ENCODE measurements at places on chromosomes 6 and 20. TPM values are rescaled to one million over a fixed set of nuclear protein-coding genes. Genes with fewer than 3 reads are reported as not detected.

- DNase-seq, result no peak
Observed at GRCh38 chr6:124792386-124792785, 169.9 kb upstream of the RNF217 start.

DNA sequence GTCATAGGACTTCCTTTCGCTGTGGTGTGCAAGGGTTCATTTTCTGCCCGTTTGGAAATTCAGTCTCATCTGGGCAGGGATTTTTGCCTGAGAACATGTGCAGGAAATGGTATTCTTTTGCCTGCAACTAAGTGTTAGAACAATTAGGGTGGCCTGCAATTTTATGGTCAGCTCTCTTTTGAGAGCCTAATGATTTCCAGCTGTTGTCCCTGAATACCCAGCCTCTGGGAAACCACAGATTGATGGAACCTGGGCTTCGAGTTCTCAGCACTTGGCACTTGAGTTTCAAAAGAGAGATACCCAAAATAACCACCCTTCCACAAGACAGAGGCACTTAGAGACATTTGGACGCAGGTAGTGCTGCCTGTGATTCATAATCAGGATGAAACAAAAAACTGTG, 217.2 kb upstream of the FOXA2 start:
- no peak for DNase-seq

The VARS1 gene
- 59.8 TPM for polyA plus RNA-seq

DNA sequence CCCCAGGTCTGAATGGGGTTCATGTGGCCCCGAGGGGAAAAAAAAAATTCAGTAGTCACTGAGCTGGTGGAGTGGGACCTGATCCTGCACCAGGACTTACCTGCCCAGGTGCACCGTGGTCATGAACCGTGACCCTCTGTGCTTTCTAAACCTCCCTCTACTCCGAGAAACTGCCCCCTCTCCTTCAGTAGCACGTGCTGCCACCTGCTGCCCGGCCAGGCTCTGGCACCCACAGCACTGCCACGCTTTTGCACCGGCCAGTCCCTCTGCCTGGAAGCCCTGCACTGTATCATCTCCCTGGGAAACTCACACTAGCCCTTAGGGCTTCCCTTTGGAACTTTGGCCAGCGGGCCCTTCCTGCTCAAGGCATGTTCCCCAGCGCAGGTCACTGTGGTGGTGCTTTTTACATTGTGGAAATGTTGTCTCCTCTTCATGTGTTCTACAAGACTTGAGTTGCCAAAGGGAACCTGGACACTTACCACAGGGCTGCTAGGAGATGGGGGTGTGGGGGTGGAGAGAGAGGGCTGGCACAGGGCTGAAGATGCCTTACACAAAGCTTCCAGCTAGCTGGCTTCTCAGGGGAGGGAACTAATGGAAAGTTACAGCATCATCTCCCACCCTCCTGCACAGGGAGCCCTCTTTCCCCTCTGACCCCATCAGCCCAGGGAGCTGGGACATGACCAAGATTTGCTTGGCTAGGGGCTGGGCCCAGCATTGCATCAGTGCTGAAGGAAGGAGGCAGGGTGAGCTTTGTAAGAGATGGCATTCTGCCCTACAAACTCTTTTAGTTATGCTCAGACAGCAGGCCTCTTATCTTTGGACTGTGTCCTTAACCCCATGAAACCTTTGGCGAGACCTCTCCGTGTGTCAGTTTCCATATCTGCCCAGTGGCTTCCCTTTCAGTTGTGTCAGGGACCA, 2.5 kb upstream of the PTPRT start:
- no peak for DNase-seq

DNA sequence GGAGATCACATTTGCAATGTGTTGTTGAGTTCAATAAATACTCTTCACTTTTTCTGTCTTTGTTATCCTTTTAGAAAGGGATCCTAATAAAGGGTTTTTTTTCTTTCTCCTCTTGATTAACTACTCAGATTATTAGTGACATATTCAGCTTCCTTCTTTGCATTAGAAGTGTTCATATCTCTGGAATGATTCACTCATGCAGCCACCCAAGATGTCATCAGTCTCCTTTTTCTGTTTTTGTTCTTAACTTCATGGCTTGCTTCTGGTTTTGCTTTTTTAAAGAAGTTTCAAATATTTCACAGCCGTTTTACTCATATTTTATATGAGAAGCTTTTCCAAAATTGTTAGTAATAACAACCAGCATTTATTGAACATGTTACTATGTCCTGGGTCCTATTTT, 187.6 kb downstream of the TMEM242 start:
- DNase-seq, result no peak

The KCNG1 gene
- 4.7 TPM for polyA plus RNA-seq

The C6orf15 gene
- polyA plus RNA-seq, result not detected

GRCh38 chr20:53284696-53285095, 308.9 kb downstream of the ZNF217 start:
- DNase-seq, result no peak

The BTN3A1 gene
- 26.7 TPM for polyA plus RNA-seq

- no peak for DNase-seq
Observed at GRCh38 chr20:57428324-57429158, 37.3 kb downstream of the RBM38 start.

GRCh38 chr6:1724616-1725015, 114.9 kb downstream of the FOXC1 start:
- DNase-seq, result no peak

GRCh38 chr6:47242483-47243386, 67.0 kb downstream of the TNFRSF21 start:
- peak; percentile 43 for DNase-seq

The SLC22A7 gene
- polyA plus RNA-seq, result 0.24 TPM

GRCh38 chr6:38349795-38350194, 289.9 kb downstream of the BTBD9 start:
- no peak for DNase-seq

DNA sequence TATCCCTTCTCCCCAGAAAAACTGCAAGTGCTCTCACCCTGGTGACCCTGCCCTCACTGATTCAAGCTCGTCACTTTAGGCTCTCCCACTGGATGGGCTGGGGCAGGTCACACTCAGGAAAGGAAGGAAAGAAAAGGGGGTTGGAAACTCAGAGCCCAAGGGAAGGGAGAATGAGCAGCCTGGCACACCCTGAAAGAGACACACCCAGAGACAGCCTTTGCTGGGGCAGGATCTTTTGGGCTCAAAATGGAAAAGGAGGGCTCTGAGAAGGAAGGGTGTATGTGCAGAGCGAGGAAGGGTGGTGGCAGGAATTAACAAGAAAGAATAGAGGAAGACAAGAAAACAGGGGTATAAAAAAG, 2.5 kb downstream of the PPP1R18 start:
- no peak for DNase-seq

GRCh38 chr6:40383348-40384115, 203.6 kb downstream of the LRFN2 start:
- DNase-seq, result no peak

DNA sequence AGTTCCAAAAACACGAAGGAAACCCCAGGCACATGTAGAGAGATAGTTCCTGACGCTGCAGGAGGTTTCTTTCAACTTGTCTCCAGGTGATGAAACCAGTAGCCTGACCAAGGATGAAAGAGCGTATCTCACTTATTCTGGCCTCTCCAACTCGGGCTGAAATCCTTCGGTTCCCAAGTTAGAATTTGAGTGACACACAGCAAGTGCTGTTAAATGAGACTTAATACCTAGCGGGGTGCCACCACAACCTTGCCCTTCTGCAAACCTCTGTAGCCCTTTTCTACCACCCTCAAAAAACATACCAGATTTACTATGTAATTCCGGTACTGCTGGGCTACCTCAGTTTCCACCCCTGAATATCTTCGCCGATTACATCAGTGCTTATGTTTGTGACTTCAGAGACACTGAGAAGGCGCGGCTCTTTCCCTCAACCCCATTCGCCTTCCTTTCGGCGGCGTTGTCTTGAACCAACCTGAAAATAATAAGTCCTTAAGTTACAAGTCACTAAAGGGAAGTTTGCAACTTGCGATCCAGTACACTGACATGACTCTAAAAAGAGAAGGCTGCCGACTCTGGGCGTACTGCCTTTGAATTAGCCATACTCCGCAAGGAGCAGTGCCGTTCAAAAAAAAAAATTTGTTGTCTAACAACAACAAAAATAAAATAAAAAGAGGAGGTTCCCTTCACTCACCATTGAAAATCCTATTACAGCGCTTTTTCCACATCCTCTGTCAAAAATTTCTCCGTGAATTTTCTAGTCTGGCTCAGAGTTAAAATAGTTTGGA, 194.9 kb upstream of the ZNF184 start:
- DNase-seq, result no peak

- DNase-seq, result no peak
Observed at GRCh38 chr6:112717401-112717800, 370.3 kb downstream of the RFPL4B start.

DNA sequence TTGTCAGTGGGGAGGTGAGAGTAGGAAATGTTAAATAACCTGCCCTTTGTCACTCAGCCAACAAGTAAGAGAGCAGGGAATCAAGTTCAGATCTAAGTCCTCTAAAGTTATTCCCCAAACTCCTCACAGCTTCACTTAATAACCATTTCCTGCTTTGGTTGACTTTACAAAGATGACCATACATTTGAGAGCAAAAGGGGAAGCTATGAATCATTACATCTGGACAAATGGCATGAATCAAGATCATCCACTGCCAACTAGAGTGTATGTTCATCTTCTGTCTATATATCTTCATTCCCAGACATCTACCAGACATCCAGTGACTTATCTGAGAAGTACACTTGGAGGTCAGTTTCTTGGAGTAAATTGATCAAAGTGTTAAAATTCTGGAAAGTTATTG, 15.1 kb upstream of the HIVEP2 start:
- no peak for DNase-seq

GRCh38 chr6:25248123-25248522, 31.1 kb upstream of the CARMIL1 start:
- DNase-seq, result no peak

- DNase-seq, result no peak
Observed at GRCh38 chr6:121584586-121585369, 149.3 kb downstream of the GJA1 start.

- no peak for DNase-seq
Observed at GRCh38 chr6:134902936-134903335, 47.0 kb downstream of the ALDH8A1 start.

DNA sequence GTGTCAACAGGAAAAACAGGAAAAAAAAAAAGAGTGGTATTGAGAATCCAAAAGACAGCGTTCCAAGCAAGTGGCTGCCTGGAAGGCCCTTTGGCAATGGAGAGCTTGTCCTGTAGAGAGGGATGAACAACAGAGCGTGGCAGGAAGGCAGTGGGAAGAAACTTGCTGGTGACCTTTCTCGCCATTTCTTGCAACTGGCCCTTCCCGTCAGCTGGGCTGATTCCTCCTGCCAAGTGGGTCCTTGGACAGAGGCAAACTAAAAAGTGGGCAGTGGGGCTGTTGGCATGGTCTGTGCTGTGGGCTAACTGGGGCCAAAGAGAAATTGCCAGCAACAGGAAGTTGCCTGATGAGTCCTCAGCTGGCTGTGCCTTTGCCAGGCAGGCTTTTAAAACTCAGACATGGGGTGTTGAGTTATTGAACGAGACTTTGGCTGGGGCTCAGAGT, 43.9 kb upstream of the CLDN20 start:
- DNase-seq, result no peak

- DNase-seq, result no peak
Observed at GRCh38 chr6:125866433-125866832, 75.7 kb downstream of the NCOA7 start.

- DNase-seq, result no peak
Observed at GRCh38 chr6:39929733-39930461, 4.4 kb downstream of the MOCS1 start.

The FAM184A gene
- 9.3 TPM for polyA plus RNA-seq

GRCh38 chr6:75755704-75756103, 6.7 kb downstream of the MYO6 start:
- no peak for DNase-seq

GRCh38 chr20:14902432-14903089, 565.1 kb upstream of the FLRT3 start:
- no peak for DNase-seq

The SMLR1 gene
- polyA plus RNA-seq, result 3.9 TPM

The RAD21L1 gene
- polyA plus RNA-seq, result not detected

DNA sequence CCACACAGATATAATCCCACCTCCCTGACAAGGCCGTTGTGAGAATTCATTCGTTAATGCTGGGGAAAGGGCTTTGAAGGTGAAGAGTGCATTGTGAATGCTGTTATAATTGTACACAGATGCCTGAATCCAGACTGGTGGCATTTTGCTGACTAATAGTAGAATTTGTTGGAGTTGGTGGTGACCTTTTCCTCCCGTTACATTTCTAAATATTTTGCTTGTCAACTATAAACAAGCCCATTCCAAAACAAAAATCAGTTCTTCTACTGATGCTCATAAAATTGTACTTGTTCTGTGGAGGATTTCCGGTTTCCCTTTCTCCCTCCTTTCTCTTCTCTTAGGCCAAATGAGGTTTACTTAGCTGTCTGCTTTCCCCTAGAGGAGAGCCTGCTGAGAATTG, 253.1 kb upstream of the SUPT3H start:
- DNase-seq, result no peak

DNA sequence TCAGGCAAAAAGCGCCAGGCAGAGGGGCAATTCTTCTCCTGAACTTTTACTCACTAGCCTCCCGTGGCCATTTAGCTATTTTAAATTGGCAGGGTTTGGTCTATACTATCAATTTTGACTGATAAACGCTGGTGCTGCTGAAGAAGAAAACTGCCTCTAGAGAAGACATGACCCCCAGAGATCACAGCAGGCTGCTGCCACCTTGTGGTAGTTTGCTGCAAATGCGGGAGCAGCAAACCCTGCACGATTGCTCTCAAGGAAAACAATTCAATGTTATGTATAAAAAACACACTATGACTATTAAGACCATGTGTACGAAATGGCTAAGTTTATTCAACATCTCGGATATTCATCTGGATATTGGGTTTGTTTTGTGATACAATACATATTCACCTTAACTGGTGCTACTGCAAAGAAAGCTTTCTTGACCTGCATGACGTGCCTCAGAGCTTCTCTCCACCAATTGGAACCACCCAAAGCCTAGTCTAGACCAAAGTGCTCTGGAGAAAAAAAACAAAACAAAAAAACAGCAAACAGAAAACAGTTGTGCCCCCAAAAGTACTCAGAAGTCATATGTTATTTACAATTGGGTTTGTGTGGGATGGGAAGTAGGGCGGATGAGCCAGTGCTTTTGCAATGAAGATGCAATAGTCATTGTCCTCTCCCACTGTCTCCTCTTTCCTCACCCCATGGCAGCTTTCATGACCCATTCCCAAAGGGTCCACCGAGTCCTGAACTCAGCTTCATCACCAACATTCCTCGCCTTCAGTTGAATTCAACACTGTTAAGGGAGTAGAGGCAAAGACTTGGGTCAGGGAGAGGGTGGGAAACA, 19.6 kb upstream of the IL17F start:
- peak; percentile 28 for DNase-seq

The C6orf163 gene
- 3.3 TPM for polyA plus RNA-seq

The GPLD1 gene
- polyA plus RNA-seq, result 3.0 TPM
